ENCODE measurements at places on chromosomes 13 and 19.

- peak; percentile 16 for DNase-seq
Measured at GRCh38 chr13:114225610-114226009, 9.1 kb upstream of the CDC16 start.

GRCh38 chr19:40369797-40370196 is 20.2 kb downstream of the HIPK4 start:
- DNase-seq, result no peak

DNA sequence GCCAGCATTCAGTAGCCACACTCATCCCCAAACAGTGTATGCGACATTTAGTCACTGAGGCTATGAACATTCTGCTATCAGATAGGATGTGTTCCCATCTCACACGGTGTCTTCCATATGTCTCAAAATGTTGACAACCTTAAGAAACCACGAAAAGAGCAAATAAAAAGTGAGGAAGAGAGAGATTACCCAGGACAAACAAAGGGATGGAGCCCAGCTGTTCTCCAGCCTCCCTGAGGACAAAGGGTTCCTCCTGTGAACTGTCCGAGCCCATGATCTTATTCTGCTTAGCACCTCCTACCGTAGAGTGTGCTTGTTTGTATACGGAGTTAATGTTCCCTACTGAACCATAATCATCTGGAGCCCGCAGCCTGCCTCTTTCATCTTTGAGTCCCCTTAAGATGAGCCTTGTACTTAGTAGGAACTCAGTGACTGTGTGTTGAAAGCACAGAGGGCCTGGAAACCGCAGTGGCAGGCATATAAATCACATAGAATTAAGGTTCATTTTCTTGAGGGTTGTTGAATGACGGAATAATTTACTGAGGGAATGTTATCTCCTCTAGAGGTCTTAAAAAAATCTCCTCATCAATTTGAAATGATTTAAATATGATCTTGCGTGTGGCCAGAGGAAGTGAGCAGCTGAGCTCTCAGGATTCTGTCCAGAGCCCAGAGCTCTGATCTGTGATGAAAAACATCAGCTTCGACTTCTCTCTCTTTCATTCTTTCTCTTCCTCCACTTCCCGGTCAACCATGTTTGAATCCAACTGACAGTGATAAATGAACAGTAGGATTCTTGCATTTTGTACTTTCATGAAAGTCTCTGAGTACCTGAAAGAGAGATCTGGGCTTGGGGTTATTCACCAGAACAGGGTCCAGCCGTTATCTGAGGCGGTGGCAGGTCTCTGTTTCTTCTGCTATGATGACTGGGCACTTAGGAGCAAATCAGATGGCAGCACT is 200.5 kb downstream of the KLF5 start:
- no peak for DNase-seq

DNA sequence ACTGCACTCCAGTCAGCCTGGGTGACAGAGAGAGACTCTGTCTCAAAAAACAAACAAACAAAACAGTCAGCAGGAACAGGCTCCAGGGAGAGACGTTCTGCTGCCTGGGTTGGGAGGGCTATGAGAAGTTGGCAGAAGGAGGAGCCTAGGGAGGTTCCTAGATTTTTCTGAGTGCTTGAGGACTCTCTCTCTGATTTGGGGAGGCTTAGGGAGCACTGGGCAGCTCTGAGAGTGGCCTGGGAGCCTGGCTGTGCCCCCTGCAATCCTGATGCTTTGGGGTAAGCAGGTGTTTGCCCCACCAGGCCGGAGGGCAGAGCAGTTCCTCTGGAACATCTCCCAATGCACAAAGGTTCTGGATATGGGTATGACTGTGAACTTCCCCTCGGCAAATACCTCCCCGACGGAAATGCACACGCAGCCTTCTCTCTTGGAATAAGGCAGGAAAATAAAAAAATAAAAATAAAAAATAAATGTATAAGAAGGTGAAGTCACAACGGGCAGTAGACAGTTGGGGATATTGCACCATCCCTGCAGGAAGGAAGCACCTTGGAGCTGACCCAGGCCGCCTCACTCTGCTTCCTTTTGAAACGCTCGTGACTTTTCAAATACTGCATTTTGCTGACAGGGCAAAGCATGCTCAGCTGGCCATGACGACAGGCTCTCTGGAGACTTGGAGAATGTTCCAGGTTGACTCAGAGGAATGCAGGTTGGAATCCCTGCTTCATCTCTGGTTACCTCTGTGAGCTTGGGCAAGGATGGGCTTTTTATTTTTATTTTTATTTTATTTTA is 26.5 kb upstream of the HOMER3 start:
- no peak for DNase-seq

- DNase-seq, result no peak
Measured at GRCh38 chr13:89066868-89067466, 1395.8 kb downstream of the SLITRK5 start.

DNA sequence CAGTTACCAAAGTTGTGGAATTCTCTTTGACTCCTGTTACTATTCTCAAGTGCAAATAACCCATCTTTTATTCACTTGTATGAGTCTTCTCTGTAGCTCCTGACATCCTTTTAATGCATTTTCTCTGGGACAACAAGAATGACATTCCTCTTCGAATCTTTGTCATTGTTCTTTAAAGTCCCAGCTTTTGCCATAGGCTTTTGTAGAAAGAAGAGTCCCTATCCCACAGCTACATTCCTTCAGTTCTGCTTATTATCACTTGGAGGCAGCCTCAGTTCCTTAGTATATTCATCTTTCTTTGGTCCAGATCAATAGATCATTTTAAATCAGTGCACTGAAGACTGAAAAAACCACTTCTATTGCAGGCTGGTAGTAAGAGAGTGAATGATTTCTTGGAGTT is 560.2 kb downstream of the DACH1 start:
- no peak for DNase-seq

GRCh38 chr13:23671897-23672296 is 101.7 kb downstream of the TNFRSF19 start:
- DNase-seq, result no peak

GRCh38 chr19:42553292-42554045 is 25.2 kb upstream of the CEACAM1 start:
- no peak for DNase-seq

GRCh38 chr19:39599116-39599515 is 3.2 kb upstream of the LGALS13 start:
- DNase-seq, result peak; percentile 18

GRCh38 chr13:74707291-74707690 is 573.1 kb upstream of the KLF12 start:
- no peak for DNase-seq
